ENCODE measurements at places on chromosomes 1 and 21.
A peak's percentile ranks its signal among the peaks of the same experiment; 100 is the strongest.

DNA sequence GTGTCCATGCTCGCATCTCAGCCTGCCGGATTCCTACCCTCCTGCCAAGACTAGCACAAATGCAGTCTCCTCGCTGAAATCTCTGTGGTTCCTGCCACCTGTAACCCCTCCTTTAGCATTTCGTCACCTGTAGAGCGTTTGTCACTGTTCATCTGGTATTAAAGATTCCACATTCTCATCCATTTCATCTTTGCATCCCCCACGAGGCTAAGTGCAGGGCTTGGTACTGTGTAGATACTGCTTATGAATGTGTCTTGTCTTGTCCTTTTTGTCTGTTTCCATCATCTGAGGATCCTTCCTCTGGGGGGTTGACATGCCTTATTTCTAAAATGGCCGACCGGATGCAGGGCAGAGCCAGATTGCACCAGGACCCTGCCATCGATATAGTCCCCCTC, 53.7 kb upstream of the DNAJC6 start:
- H3K4me1 ChIP-seq = peaks cover 48% of the 10 kb centered on the region
- no peaks in the 10 kb centered on the region for H3K36me3 ChIP-seq
- H3K27ac ChIP-seq = no peak overlapping the region
- H3K27me3 ChIP-seq = no peaks in the 10 kb centered on the region
- peak overlapping the region; percentile 90 for H3K4me3 ChIP-seq
- no peak for DNase-seq

DNA sequence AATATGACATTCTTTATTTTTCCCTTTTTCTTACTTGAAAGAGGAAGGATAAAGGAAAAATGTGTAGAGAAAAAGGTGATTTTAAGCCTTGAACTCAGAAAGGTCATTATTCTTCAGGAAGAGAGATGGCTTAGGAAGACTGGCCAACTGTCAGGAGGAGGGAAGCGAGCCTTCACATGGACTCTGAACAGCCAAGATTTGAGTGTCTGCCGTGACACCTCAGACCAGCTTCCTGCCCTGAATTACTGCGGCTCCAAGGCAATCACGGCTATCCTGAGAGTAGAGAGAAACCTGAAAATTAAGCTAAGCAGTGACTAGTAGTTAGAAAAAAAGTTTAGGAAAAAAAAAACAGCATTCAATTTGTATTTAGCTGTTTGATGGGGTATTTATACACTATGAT, 314.7 kb downstream of the KCNH1 start:
- no peak overlapping the region for H3K4me3 ChIP-seq
- no peak overlapping the region for H3K27ac ChIP-seq
- peaks cover 4% of the 10 kb centered on the region for H3K27me3 ChIP-seq
- DNase-seq = no peak

DNA sequence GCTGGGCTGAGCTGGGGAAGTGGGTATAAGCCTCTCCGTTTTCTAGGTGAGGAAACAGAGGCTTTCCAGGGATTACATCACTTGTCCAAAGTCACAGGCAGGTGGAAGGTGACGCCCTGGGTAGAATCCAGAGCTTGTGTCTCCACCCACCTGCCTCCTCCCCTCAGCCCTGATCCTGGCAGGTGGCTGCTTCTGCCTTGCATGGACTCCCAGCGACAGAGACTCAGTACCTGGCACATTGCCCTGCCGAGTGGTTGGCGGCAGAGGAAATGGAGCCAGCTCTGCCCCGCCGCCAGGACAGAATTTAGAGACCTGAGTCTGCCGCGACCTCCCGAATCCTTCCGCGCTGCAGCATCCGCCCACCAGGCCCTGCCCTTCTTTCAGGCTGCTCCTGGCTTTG, 2.1 kb downstream of the PLA2G2E start:
- DNase-seq = no peak
- H3K27ac ChIP-seq = no peak overlapping the region
- H3K36me3 ChIP-seq = no peaks in the 10 kb centered on the region
- no peak overlapping the region for H3K4me3 ChIP-seq

- no peak overlapping the region for H3K27ac ChIP-seq
- no peaks in the 10 kb centered on the region for H3K4me1 ChIP-seq
- H3K4me3 ChIP-seq = no peak overlapping the region
- H3K36me3 ChIP-seq = no peaks in the 10 kb centered on the region
- no peak for DNase-seq
Observed at GRCh38 chr1:148315071-148315811, 163.2 kb upstream of the NBPF11 start.

DNA sequence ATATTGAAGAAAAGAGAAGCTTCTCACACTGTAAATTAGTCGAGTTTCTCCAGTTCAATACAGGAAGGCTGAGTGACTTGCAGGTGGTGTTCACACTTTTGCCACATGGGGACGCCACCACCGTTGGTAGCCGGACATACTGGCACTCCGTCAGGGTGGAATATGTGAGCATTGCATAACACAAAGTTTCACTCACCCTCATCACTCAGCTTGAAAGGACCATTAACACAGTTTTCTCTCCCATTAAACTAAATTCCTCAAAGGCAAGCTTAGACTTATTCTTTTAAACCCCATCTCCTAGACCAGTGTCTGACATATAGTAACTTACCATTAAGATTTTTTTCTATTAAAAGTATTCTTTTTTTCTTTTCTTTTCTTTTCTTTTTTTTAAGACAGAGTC, 105.3 kb upstream of the SERBP1 start:
- peak; percentile 77 for DNase-seq
- H3K36me3 ChIP-seq = no peaks in the 10 kb centered on the region
- H3K4me1 ChIP-seq = peaks cover 34% of the 10 kb centered on the region
- peak overlapping the region; percentile 77 for H3K27ac ChIP-seq

DNA sequence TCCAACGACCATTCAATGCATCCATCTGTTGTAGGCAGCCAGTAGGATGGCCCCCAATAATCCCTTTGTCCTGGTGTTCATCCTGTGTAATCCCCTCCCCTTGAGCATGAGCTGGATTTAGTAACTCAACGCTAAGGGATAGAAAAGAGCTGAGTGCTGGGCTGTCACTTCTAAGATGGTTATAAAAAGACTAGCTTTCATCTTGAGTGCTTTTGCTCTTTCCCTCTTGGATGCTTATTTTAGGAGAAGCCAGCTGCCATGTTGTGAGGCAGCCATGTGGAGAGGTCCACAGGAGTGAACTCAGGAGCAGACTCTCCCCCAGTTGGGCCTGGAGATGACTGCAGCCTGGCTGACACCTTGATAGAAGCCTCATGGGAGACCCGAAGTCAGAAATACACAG, 401.5 kb downstream of the VAV3 start:
- H3K4me3 ChIP-seq = no peak overlapping the region
- H3K36me3 ChIP-seq = no peaks in the 10 kb centered on the region
- H3K4me1 ChIP-seq = no peaks in the 10 kb centered on the region
- H3K27me3 ChIP-seq = no peaks in the 10 kb centered on the region

- no peak for DNase-seq
- H3K4me1 ChIP-seq = no peaks in the 10 kb centered on the region
- no peaks in the 10 kb centered on the region for H3K36me3 ChIP-seq
- H3K4me3 ChIP-seq = no peak overlapping the region
- H3K27ac ChIP-seq = no peak overlapping the region
Observed at GRCh38 chr1:88029142-88029541, 654.9 kb upstream of the PKN2 start.

- no peaks in the 10 kb centered on the region for H3K36me3 ChIP-seq
- no peak overlapping the region for H3K4me3 ChIP-seq
- DNase-seq = peak; percentile 16
- H3K27me3 ChIP-seq = no peaks in the 10 kb centered on the region
- no peak overlapping the region for H3K27ac ChIP-seq
Observed at GRCh38 chr1:62142496-62142895, 52.2 kb upstream of the L1TD1 start.

DNA sequence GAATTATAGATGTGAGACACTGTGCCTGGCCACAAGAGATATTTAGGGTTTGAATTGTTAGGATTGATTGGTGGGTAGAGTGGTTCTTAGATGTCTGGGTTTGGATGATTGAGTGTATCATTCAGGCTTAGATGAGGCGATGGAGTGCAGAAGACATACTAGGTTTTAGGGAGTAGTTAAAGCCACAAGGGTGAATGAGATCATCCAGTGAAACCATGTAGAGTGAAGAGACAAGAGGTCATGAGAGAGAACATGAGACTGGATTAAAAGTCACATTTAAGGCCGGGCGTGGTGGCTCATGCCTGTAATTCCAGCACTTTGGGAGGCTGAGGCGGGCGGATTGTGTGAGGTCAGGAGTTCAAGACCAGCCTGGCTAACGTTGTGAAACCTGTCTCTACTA, 37.2 kb downstream of the ZFYVE9 start:
- DNase-seq = no peak
- no peak overlapping the region for H3K4me3 ChIP-seq

DNA sequence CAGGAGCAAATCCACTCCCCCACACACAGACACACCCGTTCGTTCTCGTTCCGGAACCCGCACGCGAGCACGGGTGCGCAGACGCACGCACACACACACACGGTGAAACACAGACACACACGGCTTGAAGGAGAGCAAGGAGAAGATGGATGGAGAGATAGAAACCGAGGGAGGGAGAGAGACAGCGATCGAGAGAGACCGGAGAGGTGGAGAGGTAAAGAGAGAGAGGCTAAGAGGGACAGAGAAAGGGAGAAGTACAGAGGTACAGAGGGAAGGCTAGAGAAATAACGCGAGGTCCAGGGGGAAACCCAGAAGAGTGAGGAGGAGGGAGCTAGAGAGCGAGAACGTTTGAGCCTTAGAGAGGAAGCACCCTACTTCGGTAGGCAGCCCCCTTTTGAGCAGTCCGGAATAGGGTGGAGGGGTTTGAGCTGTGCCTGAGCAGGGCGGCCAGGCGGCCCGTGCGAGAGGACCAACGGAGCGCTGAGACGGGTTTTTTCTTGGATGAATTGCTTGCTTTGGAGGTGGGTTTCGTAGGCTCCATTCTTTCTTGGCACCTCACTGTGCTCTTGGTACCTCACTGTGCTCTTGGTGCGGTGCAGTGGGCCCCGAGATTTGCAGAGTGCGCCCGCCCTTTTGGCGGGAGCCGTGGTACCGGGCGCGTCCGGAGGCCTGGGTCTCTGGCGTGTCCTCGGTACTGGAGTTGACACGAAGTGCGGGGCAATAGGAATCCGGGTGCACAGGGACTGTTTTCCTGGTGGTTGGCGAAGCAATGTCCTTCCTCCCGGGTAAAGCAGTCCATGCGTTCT, 88.4 kb upstream of the RHOU start:
- H3K27ac ChIP-seq = peak overlapping the region; percentile 86
- peak; percentile 49 for DNase-seq
- H3K36me3 ChIP-seq = no peaks in the 10 kb centered on the region
- H3K27me3 ChIP-seq = peaks cover 8% of the 10 kb centered on the region

DNA sequence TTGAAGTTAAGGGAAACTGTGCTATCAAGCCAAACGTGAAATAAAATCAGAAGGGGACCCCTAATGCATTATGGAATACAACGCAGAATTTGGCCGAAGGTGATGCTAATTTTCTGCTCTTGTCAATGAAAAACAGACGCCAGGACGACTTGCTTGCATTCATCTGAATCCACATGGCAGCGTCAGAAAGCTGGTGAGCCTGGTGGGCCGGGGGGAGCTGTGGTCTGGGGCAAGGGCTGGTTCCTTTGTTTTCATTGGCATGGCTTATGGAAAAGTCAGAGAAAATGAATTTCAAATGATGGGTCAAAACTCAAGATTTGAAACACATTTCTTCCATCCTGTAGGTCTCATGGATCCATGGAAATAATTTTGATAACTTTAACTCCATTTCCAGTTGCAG, 86.4 kb upstream of the RUNX1 start:
- H3K27me3 ChIP-seq = no peaks in the 10 kb centered on the region
- H3K27ac ChIP-seq = no peak overlapping the region
- no peak for DNase-seq
- no peak overlapping the region for H3K4me3 ChIP-seq
- H3K36me3 ChIP-seq = peaks cover 4% of the 10 kb centered on the region
- H3K4me1 ChIP-seq = peaks cover 58% of the 10 kb centered on the region

GRCh38 chr1:218304281-218305039, 19.4 kb downstream of the RRP15 start:
- H3K4me3 ChIP-seq = no peak overlapping the region
- H3K4me1 ChIP-seq = peaks cover 3% of the 10 kb centered on the region
- H3K27ac ChIP-seq = no peak overlapping the region
- no peaks in the 10 kb centered on the region for H3K27me3 ChIP-seq
- DNase-seq = no peak
- H3K36me3 ChIP-seq = peaks cover 7% of the 10 kb centered on the region

DNA sequence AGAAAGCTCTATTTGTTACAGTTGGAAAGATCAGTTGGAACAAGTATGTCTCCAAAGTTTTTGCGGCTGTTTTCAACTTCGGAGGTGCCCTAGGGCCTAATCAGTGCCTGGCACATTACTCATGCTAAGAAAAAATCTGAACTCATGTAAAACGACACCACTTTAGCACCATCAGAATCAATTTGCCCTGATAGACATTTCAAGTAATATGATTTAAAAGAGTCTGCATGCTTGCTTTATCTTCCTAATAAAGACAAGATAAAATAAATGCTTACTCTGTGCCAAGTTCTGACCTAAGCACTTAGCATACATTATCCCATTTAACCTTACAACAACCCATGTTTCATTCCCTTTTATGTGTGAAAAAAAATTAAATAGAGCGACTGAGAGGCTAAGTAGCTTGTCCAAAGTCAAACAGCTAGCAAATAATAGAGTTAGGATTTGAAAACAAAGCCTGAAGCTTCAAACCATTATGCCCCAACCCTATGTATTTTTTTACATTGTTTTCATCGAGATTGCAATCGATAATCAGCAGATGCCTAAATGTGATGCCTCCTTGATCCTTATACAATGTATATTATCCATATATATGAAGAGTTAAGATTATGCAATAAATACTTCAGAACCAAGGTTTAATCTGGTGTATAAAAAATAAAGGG, 91.3 kb downstream of the DENND1B start:
- H3K4me1 ChIP-seq = peaks cover 21% of the 10 kb centered on the region
- H3K27ac ChIP-seq = no peak overlapping the region
- H3K27me3 ChIP-seq = no peaks in the 10 kb centered on the region
- H3K4me3 ChIP-seq = no peak overlapping the region
- DNase-seq = no peak

- H3K4me1 ChIP-seq = no peaks in the 10 kb centered on the region
- DNase-seq = no peak
- no peak overlapping the region for H3K4me3 ChIP-seq
- 0 out of 2 replicates have a peak, but pooled peaks cover 2% of the 10 kb centered on the region for H3K27me3 ChIP-seq
- no peaks in the 10 kb centered on the region for H3K36me3 ChIP-seq
Observed at GRCh38 chr1:95876276-95876675, 642.3 kb downstream of the RWDD3 start.

DNA sequence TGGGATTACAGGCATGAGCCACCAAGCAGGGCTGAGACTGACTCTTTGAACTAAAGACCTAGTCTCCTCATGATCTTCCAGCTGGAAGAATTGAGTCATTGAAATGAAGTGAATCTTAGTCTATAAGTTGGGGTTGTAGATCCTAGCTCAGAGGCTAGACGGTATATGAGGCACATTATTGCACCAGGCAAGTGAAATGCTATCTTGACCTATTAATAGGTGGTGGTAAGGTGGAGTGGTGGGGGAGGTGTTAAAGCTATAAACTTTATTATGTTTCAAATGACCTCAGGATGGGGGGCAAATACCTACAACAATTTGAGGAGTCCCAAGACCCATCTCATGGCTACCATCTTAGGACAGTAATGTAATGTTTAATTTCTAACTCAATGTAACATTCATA, 36.8 kb upstream of the SLC16A1 start:
- no peaks in the 10 kb centered on the region for H3K27me3 ChIP-seq
- H3K27ac ChIP-seq = no peak overlapping the region
- DNase-seq = no peak
- H3K4me3 ChIP-seq = no peak overlapping the region
- peaks cover 14% of the 10 kb centered on the region for H3K4me1 ChIP-seq
